Mesothelial cell of epicardium (in vitro differentiated cells): ENCODE measurements at places on chromosomes 6 and 20. TPM values are rescaled to one million over a fixed set of nuclear protein-coding genes. Genes with fewer than 3 reads are reported as not detected.
A peak's percentile ranks its signal among the peaks of the same experiment; 100 is the strongest.

Gene TMEM217
- 1.5 to 2.7 TPM (median 2.0 TPM) in 3 replicates for total RNA-seq

- DNase-seq: no peak
Observed at GRCh38 chr6:53360093-53360912, 11.6 kb upstream of the ELOVL5 start.

Gene DOK5
- 3.3 to 3.7 TPM (median 3.7 TPM) in 3 replicates for total RNA-seq

DNA sequence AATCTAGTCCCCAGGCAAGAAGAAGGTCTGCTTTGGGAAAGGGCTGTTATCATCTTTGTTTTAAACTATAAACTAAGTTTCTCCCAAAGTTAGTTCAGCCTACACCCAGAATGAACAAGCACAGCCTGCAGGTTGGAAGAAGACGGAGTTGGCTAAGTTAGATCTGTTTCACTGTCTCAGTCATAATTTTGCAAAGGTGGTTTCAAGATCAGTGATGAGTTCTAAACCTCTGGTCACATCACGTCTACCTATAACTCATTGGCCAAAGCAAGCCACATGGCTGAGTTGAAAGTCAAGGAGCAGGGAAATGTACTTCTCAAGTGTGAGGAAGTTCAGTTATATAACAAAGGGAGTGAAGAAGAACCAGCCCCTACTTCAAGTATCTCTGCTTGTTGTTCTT is 50.5 kb upstream of the ECI2 start:
- DNase-seq: no peak

Gene SPATS1
- total RNA-seq: not detected in 3 replicates

Gene TENT5A
- total RNA-seq: 9.8 to 11.5 TPM (median 10.9 TPM) in 3 replicates

DNA sequence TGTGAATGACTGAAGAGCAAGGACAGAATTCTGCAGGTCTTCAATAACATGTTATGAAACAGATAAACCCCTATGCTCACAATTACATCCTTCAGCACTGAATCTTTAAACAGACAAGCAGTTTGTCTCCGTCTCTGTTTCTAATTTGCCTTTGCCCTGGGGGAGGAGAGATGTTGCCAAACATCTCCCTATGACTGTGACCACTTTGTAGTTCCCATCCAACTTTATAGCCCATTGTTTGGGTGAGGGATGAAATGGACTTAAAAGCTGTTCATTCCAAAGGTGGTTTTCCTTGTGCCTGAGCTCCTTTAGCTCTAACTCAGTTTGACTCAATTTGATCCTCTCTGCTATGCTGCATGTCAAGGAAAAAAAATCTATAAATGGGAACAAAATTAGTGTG is 19.5 kb upstream of the ADTRP start:
- no peak for DNase-seq

DNA sequence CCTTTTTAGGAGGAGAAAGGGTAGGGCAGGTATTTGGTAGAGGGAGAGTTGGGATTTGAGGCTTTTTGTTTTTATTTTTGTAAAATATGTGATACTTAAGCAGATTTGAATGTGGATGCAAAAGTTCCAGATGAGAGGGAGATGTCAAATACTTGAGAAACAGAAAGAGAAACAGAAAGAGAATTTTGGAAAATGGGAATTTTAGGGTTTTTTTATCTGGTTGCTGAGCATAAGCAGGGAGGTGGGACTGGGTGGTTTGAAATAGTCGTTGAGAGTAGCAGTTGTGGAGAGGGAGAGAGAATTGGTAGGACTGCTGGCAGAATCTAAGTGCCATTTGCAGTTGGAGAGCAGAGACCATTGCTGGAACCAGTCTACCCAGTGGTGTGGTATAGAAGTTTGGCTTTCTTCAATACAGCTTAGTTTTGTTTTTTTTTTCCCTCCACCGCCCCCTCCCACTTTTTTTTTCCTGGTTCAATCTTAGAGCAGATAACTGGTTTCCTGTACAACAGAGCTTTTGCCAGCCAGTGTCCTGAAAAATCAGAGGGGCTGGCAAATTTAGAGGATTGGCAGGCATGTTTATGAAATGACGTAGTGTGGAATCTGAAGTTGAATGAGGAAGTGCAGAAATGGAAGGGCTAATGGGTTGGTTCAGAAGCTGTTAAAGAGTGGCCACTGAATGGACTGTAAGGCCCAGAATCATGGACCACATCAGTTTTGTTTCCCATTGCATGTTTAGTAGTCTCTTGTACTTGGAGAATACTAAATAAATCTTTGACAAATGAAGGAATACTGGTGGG is 68.7 kb downstream of the ATRN start:
- DNase-seq: no peak

DNA sequence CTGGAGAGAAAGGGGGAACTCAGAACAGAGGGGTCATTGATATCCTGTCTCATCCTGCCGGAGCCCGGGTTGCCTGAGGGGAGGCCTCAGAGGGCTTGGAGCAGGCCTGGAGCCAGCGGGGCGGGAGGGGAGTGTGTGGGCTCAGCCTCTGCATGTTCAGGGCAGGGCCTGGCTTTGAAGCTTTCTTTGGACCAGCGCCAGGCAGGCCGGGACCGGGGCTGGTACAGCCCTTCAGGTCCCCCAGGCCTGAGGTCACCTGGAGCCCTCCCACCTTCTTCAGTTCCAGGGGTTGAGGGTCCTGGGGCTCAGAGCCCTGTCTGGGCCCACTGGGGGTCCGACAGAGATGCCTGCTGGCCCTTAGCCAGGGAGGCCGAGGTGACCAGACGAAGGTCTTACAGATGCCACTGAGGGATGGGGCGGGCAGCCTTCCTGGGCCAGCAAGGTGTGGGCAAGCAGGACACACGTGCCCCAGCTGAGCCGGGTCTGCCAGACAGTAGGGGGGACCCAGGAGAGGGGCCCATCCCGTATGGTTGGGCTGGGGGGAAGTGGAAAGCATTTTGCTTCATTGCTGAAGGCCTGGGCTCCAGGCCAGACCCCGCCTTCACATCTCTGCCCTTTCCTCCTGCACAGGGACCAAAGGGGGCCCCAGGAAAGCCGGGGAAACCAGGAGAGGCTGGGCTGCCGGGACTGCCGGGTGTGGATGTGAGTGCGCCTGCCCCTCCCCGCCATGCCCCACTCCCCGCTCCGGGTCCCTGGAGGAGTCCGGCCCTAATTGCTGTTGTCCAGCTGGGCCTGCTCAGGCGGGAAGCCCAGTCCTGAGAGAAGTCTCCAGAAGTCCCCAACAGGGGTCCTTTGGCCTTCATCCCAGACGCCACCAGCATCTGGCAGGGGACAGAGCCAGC is 2.0 kb downstream of the COL9A3 start:
- peak; percentile 76 for DNase-seq

DNA sequence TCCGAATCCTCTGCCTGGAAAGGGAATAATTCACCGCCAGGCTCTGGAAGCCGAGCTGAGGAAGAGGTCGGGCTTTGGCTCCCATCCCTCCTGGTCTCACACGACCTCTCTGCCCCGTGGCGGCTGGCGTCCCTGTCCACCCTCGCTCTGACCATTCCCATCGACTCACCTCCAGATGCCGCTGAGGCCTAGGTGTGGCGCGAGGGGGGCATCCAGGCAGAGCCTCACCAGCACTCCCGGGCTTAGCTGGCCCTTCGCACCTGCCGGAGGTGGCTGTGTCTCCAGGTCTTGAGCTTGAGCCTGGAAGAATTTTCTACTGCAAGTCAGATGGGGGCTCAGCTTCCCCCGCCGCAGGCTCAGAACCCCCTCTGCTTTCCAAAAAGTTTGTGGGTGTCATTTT is 28.5 kb upstream of the SMOC2 start:
- peak; percentile 21 for DNase-seq

- no peak for DNase-seq
Observed at GRCh38 chr6:90003069-90003795, 109.0 kb downstream of the GJA10 start.

GRCh38 chr20:62836967-62837490 is 20.2 kb downstream of the COL9A3 start:
- no peak for DNase-seq

DNA sequence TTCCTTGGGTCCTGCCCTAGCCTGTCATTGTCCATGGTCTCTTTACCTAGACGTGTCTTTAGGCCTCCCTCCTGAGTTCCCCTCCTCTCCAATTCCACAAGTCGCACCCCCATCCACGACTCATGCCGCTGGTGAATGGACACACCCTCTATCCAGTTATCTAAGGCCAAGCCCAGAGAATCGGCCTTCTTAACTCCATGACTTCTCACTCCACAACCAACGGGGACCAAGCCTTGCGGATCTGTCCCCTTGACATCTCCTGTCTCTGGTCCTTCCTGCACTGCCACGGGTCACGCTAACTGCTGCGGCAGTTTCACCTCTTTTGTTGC is 7.0 kb upstream of the RREB1 start:
- DNase-seq: no peak

- DNase-seq: no peak
Observed at GRCh38 chr20:39800548-39800947, 838.4 kb downstream of the DHX35 start.

GRCh38 chr20:53304146-53304545 is 289.5 kb downstream of the ZNF217 start:
- no peak for DNase-seq

GRCh38 chr6:162442687-162443086 is 284.9 kb downstream of the PRKN start:
- no peak for DNase-seq

DNA sequence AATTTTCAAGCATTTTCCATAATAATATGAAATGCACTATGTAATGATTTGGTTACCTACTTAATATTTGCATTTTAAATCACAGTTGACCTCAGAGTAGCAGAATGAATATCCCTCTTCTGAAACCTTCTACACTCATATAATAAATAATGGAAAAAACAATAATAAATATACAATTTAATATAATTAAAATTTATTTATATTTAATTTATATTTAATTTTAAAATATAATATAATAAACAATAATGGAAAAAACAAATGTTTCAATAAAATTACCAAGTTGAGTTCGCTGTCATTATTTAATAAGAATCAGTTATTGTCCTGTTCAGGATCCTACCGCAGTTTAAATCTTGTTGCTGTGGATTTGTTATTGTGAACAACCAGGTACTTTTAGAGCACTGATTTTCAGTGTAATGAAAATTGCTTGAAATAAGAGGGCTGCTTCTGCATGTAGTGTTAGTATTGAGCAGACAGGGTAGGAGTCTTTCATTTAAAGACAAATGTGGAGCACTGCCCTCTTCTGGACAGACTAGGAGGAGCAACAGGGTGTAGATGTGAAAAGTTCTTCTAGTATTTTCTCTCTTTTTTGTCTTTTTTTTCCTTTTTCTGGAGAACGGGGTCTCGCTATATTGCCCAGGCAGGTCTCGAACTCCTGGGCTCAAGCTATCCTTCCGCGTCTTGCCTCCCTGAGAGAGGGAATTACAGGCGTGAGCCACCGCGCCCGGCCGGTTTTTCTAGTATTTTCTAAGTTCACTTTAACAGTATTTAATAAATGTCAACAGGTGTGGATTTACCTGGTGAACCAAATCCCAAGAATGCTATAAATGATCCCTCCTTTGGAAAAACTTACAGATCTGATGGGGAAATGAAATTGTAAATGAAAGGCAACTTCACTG is 13.6 kb downstream of the TRAPPC3L start:
- DNase-seq: no peak

DNA sequence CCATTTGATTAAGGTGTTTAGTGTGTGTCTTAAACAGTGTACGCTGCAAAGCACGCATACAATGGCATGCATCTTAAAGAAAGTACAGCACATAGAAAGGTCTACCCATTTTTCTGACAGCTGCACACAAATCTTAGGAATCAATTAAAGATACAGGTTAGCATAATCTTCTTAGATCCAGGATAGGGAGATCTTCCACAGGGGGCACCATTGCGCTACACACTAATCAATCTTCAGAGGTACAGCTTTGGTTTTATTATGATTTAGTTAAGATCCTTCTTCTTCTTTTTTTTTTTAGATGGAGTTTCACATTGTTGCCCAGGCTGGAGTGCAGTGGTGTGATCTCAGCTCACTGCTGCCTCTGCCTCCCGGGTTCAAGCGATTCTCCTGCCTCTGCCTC is 63.7 kb upstream of the BEND3 start:
- DNase-seq: no peak

GRCh38 chr6:33673851-33674250 is 37.6 kb downstream of the UQCC2 start:
- DNase-seq: no peak

Gene PSORS1C2
- not detected in 3 replicates for total RNA-seq

Gene COL19A1
- total RNA-seq: 0.18 to 0.43 TPM (median 0.25 TPM) in 3 replicates

Gene GSTA4
- 66.2 to 69.5 TPM (median 68.8 TPM) in 3 replicates for total RNA-seq

Gene TFB1M
- 22.9 to 27.9 TPM (median 27.0 TPM) in 3 replicates for total RNA-seq

DNA sequence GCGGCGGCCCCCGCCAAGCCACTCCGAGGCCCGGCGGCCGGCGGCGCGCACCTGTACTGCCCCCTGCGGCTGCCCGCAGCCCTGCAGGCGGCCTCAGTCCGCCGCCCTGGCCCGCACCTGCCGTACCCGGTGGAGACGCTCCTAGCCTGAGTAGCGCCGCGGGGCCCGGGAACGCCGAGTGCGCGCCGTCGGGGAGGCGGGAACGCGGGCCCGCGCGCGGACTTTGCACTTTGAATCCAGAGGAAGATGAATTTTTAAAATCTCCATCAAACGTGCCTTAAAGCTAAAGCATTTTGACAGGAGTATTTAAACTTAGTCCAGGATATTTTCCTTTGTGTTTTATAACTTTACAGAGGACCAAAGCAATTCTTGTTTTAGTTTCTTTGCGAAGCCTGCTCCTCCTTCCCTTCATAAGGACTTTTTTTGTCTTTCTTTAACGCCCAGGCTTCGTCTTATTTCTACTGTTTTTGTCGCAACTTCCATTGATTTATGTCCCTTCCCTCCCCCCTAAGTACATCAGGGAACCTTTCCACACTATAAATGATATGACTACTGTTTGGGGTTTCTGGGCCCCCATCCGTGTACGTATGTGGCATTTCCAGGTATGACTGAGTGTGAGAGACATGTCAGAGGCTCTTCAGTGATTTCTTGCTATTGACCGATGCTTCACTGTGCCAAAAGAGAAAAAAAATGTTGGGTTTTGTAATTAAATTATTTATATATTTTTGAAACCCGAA is 2.0 kb downstream of the FOXQ1 start:
- DNase-seq: no peak

Gene GCLC
- 18.7 to 27.5 TPM (median 23.5 TPM) in 3 replicates for total RNA-seq

- DNase-seq: no peak
Observed at GRCh38 chr6:169896826-169897456, 145.5 kb downstream of the ERMARD start.

Gene EPPIN
- total RNA-seq: not detected in 3 replicates
